ENCODE measurements at places on chromosomes 16 and 17.
A peak's percentile ranks its signal among the peaks of the same experiment; 100 is the strongest.

GRCh38 chr17:44745301-44745700 is 13.5 kb upstream of the ADAM11 start:
- no peak for DNase-seq

DNA sequence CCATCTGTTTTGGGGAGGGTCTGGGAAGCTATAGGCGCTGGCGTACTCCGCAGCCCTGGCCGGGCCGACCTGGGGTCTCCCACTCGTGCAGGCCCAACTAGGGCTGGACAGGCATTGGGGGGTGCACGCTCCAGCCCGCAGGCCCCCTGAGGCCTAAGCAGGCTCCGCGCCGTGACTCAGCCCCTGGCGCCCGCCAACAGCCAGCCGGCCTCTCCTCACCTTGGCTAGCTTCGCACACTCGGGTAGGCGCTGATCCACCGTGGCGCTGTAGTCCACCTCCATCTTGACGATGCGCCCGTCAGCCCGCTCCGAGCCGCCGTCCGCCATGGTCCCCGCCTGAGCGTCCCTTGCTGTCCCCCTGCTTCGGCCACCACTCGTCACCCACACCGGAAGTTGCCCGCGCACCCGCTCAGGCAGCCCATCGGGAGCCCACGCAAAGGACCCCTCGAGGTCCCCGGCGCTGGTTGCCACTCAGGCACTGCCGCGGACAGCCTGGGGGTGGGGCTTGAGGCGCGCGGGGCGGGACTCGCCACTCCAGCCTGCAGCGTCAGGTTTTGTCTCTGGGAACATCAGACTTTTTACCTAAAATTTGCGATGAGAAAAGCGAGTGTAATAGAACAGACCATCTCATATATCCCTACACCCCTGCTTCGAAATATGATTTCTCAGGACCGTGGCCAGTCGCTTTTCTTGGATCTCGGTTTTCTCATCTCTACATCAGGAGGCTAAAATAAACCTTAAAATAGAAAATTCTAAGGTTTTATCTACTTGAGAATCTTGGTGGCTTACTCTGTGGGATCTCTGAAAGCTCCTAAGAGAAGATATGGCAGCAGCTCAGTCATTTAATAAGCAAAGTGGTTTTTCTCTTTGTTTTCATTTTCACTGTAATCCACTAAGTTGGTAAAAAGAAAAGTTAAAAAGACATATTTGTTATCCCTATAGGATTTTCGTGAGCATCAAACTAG is at the start of gene PSMD12:
PSMD12 (minus strand) TSS at position 385 of the 965 bp plus-strand sequence; CDS start at position 327, 58 bp downstream.
- peak; percentile 88 for DNase-seq

- no peak for DNase-seq
These were observed 27.9 kb upstream of the NACA2 start for GRCh38 chr17:61618950-61619349.

DNA sequence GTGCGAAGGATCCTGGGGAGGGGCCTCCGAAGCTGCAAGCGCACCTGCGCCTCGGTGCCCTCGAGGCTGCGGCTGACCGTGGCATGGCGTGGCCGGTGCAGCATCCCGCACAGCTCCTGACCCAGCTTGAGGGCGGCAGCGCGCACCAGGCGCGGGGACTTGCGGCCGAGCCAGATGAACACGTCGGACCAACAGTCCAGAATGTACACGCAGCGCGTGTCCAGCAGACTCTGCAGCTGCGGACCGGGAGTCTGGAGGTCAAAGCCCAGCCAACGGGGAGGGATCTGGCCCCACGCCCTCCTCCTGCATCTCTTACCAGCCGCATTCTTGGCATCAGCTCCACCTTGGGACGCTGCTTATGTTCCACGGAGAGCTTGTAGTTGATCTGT is 10.9 kb downstream of the FLII start:
- DNase-seq: no peak

- no peak for DNase-seq
These were observed 25.6 kb upstream of the MTSS2 start for GRCh38 chr16:70711211-70712031.
